Activated CD4-positive, alpha-beta memory T cell treated with anti-CD3 and anti-CD28 coated beads, Interleukin-2, amount 10 ng/mL, durations not matched to agents 7 days and 5 days (primary cell): ENCODE measurements at places on chromosomes 11 and 22.

DNA sequence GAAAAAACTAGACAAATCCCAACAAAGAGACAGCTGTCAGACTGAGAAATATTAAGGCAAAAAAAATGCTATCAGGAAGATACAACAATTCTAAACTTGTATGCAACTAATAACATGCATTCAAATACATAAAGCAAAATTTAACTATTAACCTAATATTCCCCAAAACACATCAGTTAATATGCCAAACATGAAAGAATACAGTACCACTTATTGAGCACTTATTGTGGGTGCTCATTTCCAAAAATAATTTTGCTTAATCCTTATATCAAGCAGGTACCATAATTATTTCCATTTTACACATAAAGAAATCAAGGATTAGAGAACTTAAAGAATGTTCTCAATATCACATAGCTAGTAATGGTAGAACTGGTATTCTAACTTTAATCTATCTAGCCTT is 67.7 kb upstream of the HMGXB4 start:
- no peak for DNase-seq

DNA sequence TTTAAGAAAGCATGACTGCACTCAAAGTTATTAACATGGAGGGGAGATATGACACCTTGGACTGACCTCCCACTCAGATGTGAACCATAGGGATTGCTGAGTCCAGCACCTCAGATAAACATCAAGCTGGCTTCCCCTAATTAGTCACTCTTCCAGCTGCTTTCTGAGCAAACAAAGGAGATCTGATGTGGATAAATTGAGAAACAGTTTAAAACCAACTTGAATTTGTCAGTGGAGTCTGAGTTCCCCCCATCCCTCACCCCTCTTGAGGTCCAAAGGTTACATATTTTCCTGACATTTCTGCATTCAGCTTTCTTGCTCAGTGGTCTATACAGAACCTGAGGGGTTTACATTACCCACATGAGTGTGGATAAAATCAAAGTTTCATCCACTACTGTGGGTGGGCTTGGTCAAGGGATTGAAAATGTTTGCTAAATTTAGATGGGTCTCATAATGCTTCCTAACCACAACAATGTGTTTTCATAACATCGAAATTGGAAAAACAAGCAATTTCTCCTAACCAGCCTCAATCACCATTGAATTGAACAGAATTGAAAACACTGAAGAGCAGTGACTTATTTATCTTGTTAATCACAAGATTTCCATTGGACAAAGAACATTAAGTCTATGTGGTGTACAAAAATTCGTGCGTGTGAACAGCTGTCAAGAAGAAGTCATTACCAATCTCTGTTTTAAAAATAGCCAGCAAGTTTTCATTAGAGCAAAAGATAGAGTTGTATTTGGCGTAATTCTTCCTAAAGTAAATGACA is 292.3 kb downstream of the METTL15 start:
- no peak for DNase-seq

DNA sequence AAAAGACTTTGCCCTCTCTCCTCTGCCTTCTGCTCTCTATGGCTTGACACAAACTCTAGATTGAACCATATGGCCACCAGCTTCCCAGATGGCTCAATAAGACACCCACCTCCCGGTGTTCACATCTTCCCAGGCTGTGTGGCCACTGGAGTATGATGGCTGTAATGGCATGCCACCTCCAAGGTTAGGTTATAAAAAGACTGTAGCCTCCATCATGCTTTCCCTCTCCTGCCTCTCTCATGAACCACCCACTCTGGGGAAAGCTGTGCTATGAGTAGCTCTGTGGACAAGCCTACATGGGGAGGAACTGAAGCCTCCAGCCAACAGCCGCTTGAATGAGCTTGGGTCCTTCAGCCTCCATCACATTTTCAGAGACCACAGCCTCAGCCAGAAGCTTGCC is 479.2 kb downstream of the MIAT start:
- DNase-seq, result no peak

GRCh38 chr11:120704256-120704750 is 192.8 kb downstream of the GRIK4 start:
- DNase-seq, result no peak
